Thoracic aorta (tissue), 2 donors: ENCODE measurements at places on chromosomes 16 and 17.
A peak's percentile ranks its signal among the peaks of the same experiment; 100 is the strongest.

DNA sequence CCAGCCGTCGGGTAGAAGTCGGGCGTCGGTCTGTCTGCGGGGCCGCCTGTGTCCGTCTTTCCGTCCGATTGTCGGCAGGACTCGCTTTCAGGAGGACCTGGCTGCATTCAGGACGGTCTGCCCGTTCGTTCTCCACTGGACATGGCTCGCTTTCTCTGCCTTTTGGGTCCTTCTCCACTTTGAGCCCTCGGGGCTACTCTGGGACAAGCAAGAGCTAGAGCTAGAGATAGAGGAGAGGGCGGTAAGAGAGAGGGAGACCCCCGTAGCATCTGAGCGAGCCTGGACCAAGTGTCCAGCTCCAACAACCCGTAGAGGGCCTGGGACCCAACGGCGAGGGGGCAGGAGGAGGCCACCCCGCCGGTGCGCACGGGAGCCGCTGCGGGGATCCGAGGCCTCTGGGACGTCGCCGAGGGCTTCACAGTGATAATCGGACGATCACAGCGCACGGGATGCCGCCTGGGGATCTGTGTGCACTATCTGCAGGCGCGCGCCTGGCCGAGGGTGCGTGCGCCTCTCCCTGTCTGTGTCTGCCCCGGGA lies 4.5 kb downstream of the TBX4 start:
- DNase-seq = no peak

GRCh38 chr17:67467500-67468455 lies 90.7 kb downstream of the PITPNC1 start:
- no peak for DNase-seq

GRCh38 chr17:27361695-27362094 lies 67.8 kb downstream of the WSB1 start:
- DNase-seq = no peak

DNA sequence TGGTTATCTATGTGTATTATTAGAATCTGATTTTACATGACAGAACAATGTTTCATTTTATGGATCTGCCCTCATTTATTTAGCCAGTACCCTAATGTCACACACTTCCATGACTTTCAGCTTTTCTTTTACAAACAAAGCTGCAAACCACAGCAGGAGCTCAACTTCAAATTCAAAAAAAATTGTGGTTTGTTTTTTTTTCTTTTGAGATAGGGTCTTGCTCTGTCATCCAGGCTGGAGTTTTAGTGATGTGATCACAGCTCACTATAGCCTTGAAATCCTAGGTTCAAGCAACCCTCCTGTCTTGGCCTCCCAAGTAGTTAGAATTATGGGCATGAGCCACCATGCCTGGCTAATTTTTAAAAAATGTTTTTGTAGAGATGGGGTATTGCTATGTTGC lies 8.2 kb upstream of the MPRIP start:
- no peak for DNase-seq

GRCh38 chr17:79075446-79075750 lies 774 bp downstream of the ENGASE start:
- no peak for DNase-seq

- no peak for DNase-seq
These were observed 231.7 kb downstream of the HAPSTR1 start for GRCh38 chr16:9323170-9323569.

- DNase-seq = no peak
These were observed 83.4 kb downstream of the HIC1 start for GRCh38 chr17:2138318-2138717.

GRCh38 chr16:81823111-81823510 lies 44.0 kb downstream of the PLCG2 start:
- DNase-seq = no peak

DNA sequence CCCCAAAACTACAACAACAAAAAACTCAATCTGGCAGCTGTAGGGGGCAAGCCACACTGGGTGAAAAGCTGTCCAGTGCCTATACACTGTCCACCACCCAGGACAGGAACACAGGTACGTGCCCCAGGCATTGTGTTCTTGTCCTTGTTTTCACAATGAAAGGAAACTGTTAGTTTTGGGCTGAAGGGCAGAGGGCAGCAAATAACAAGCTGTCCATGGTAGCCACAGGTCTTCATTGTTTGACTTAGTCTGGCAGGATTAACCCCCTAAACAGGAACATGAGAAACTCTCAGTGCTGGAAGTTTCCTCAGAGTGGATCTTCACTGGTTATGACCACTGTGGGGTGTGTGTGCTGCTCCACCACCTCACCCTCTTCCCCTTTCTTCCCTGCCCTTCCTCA lies 224.6 kb upstream of the N4BP1 start:
- no peak for DNase-seq

DNA sequence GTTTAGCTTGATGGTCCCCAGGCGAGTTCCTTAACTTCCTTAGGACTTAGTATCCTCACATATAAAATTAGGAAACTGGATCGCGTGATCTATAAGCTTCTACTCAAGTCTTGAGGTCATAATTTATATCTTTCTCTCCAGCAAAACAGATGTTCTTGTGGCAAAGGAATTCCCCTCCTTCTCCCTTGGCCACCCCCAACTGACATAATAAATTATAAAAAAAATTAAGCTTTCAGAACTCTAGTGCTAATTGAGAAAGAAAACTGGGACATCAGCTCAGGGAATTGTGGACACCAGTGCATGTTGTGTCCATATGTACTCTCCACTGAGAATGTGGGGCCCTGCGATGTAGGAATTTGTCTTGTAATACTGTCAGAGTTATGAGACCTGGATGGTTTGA lies 13.5 kb downstream of the GNAO1 start:
- no peak for DNase-seq

- no peak for DNase-seq
These were observed 92.2 kb downstream of the IRX3 start for GRCh38 chr16:54194334-54194743.

DNA sequence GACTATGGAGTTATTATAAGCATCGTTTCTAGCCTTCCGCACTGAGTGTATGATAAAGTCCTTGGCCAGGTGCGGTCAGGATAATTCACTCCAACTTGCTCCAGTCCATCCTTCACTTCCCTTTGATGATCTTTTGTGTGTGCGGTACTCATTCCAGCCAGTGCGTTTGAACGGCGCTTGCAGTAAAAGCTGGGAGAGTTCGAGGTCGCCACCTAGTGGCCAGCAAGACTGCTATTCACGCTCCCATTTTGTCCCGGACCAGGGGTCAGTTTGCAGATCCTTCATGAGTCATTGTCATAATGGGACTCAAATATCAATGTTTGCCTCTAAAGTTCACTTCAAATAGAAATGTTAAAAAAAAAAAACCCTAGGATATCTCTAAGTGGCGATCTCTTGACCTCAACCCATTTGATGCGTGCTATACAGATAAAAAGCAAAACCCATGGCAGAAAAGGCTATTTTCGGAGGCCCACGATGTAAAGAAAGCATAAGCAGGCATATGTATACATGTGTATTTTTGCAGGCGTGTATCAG lies 417.1 kb downstream of the TMEM114 start:
- no peak for DNase-seq

GRCh38 chr17:79332011-79332554 lies 257.5 kb downstream of the ENGASE start:
- no peak for DNase-seq

- DNase-seq = no peak
These were observed 13.4 kb downstream of the GINS2 start for GRCh38 chr16:85675251-85675874.

GRCh38 chr17:57130708-57131461 lies 45.8 kb downstream of the AKAP1 start:
- peak; percentile 66 for DNase-seq

DNA sequence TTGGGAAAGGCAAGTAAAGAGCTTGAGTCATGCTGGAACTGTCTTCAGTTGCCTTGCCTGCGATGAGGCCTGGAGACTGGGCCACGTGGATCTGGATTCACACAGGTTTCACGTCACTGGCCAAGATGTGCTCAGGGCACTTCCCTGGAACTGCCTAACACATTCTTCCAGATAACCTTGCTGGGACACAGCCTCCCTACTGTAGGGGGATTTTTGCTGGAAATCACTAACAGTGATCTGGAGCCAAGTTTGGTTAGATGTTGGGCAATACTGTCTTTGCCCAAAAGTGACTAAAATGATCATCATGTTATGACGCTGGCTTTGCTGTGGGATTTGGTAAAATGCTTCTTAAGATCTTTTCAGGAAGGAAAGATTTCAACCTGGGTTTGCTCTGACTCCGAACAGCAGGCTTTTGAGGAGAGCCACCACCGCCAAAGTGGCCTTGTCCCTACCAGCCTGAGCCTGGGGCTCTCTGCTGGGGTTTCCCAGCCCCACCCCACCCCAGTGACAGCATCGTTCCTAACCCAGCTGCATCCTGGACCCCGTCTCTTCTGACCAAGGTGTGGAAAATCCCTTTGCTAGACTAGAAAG lies 14.7 kb downstream of the C1QTNF1 start:
- no peak for DNase-seq

DNA sequence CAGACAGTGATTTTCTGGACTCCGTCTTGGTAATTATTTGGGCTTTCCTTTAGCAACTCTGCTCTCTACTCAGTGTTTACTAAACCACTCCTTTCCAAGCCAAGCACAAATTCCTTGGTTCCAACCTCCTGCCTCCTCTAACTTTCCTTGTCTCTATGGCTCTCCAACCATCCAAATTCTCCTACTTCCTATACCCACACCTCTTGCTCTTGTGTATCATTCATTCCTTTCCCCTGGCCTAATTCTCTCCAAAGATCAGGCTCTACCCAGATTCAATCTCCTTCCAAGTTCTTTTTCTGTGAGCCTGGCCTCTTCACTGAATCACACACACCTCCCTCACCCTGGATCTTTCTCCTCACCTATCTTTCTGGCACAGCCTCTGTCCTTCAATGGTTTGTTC lies 1.1 kb downstream of the NEURL4 start:
- DNase-seq = no peak

DNA sequence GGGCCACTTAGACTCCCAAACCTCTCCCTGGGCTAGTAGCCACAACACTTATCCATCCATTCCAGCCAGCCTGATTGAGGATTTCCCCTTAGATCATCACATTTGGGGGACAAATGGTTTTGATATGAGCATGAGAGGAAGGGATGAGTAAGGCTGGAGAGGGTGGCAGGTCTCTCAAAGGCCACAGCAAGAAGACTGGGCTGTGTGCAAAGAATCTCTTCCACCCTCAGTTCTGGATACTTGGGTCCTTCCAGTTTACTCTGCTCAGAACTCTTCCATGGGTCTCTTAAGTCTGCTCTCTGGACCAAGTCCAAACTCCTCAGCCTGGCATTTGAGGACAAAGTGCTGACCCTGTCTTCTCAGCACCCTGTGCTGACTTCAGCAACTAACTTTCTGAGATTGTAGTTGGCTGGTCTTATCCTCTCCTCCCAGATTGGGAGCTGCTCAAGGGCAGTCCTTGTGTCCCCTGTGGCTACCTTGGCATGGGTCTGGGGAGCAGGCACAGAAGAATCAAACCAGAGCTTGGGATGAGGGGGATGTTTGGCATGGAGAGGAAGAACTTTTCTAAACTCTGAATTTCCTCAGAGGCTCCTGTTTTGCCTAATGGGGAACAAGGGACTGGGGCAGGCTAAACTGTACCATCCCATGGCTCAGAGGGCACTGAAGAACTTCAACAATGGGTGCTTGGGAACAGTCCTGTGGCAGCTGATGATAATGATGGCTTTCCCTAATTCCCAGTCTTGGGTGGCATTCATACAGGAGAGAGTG lies 3.1 kb upstream of the NFATC3 start:
- DNase-seq = no peak

DNA sequence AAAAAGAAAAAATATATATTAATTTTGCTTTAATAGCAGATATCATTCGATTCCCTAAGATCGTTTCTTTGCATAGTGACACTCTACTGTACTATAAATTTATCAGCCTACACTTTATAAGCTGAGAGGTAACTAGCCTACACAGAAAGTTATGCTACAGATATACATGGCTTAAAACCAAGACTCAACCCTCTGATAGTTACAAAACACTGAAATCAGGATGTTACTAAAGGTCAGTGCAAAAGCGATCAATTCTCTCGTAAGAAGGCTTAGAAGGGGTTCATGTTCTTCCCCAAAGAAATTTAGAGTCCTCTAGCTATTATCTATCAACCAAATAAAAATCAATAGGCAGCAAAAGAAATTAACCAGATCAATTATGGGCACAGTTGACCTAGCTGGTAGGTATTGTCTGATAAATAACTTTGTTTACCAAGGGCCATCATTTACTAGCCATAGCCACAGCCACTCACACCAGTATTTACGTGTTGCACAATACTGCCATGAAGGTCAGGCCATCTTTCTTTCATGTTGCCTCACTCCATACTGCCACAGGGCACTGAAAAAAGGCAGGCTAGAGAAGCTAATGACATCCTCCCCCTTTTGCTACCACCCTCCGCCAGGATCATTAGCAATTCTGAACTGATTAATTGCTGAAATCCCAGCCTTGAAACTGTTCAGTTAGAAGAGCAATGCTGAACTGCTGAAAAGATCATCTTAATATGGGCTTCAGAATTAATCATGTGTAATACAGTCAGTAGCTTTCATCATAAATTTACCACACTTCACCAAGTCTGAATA lies 43.7 kb downstream of the RND2 start:
- DNase-seq = no peak

DNA sequence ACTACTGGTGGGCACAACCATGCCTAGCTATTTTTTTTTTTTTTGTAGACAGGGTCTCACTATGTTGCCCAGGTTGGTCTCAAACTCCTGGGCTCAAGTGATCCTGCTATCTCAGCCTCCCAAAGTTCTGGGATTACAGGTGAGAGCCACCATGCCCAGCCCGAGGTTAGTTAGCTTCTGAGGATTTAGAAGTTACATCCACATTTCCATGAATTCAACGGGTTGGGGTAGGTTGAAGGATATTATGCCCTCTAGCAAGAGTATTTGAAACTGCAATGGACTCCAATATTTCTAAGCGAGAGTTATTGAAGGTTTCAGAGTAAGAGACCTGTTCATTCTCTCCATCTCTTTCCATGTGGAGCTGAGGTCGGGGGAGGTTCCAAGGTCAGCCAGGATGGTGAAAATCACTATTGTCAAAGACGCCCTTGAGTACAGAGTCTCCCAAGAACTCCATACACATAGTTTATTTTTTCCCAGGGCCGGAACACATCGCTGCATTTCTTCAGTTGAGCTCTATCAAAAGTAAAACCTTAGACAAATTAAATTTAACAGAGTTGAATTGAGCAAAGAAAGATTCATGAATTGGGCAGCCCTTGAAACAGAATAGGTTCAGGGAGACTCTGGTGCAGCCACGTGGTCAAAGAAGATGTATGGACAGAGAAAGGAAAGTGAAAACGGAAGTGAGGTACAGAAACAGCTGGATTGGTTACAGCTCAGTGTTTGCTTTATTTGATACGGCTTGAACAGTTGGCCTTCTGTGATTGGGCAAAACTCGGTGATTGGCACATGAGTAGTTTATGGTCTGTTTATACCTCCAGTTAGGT lies 19.0 kb upstream of the ITPRIPL2 start:
- DNase-seq = no peak

- DNase-seq = no peak
These were observed 11.1 kb downstream of the C16orf86 start for GRCh38 chr16:67677712-67678111.

DNA sequence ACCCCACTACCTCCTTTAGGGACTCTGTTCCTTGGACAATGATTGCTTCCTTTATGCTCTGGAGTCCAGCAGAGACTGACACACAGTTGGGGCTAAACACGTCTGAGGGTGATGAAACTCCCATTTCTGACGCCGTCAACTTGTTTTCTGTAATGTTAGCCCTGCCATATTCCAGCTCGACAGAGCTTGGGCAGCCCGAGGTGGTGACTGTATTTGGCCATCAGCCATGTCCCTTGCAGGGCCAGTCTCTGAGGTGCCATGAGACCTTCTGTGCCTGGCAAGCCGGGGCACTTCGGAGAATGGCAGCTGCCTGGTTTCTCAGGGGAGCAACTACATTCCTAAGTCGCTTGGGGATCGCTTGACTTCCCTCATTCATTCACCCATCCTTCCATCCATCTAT lies 278.9 kb upstream of the TNRC6C start:
- DNase-seq = no peak

GRCh38 chr17:33494151-33494550 lies 201.1 kb upstream of the ASIC2 start:
- DNase-seq = no peak
